ENCODE measurements at places on chromosomes 11 and 22.

- DNase-seq = peak; percentile 71
Measured at GRCh38 chr11:61682093-61682732, 2.0 kb downstream of the DAGLA start.

DNA sequence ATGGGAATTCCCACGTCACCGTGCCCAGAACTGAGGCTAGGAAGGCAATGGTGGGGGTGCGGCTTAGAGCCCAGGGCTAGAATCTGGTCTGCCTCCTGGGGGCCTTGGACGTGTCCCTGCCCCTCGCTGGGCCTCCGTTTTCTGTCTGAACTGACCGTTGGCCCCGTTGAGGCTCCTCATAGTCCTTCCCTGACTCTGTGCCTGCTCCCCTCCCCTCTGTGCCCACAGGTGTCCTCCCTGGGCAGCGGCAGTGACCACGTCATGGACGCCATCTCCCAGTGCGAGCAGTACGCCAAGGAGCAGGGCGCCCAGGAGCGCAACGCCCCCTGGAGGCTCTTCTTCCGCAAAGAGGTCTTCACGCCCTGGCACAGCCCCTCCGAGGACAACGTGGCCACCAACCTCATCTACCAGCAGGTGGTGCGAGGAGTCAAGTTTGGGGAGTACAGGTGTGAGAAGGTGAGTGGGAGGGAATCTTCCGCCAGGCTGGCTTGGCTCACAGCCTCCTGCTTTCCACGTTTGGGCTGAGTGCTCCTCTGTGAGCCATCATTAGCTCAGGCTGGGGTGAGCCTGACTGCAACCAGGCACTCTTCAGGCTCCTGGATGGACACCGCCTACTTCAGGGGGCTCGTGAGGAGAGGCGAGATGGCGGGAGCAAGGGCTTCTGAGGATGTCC, 63.9 kb downstream of the MYO7A start:
- DNase-seq = no peak

DNA sequence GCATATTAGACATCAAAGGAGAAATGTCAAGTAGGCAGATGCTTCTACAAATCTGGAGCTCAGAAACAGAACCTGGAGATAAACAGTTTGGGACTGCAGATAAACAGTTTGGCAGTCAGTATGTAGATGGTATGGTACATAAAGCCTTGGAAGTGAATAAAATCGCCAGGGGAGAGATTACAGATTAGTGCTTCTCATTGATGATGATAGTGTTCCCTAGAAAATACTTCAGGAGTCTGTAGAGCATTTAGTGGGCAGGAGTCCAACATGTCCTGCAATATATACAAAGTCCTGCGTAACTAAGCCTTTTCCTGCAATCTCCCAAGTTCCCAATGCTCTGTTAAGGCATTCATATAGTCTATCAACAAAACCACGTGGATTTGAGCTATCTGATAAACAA, 35.2 kb downstream of the NARS2 start:
- DNase-seq = no peak

DNA sequence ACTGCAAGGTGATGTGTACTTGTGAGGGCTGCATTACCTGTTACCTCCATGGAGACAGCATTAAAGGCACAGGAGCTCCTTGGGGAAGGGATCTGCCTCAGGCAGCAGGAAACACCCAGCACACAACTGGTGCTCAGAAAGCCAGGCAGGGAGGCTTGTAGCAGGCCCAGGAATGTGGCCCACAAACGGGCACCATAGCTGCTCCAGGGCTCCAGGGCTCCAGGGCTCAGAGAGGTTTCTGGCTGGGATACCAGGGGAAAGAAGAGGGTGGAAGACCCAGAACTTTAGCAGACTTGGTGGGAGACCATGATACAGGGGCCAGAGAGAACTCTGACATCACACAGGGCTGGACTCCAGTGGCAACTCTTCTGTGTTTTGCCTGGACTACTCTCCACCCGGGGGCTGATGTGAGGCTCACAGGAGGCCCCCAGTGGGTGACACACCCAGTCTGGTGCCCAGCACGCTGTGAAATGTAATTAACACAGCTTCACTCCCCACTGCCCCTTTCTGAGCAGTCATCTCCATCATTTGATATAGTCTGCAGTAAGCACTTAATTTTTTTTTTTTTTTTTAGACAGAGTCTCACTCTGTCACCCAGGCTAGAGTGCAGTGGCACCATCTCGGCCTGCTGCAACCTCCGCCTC, 14.7 kb upstream of the SULT4A1 start:
- no peak for DNase-seq

GRCh38 chr11:12914400-12914912, 94.7 kb upstream of the RASSF10 start:
- no peak for DNase-seq

DNA sequence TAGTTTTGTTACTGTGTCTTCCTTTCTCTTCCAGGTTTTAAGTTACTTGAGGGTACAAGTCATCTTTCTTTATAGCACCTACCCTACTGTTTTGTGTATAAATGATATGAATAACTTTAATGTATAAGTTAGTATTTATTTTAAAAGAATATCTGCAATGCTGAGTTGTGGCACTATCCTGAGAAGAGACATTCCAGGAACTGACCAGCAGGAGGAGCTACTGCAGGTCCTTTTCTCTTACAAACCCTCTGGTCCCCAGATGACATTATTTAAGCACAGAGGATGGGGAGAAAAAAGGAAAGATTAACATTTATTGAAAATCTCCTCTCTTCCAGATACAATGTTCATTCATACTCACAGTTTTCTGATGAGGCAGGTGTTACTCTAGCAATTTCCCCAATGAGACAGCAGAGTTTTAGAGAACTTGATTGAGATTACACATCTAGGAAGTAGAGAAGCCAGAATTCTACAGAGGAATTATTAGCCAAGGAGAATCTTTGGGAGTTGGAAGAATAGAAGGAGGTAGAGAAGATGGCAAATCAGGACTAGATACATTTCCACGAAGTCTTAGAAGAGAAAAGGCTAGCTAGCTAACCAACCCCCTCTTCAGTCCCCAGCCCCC, 541.2 kb upstream of the API5 start:
- peak; percentile 4 for DNase-seq

DNA sequence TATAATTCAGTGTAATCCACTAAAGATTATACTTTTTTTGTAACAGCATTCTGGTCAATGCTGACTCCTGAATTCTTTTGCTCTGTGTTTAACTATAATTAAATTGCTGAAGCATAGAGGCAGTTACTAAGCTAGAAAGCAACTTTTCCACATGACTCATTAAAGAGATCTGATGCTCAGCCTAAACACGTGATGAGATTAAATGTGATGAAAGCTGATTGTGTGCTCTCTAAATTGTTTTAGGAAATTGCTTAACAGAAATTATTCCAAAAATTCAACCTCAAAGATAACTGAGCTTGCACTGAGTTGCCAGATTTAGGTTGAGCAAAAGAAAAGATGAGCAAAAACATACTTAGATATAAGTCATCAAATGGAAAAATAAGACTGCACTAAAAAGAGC, 1033.6 kb downstream of the FAM181B start:
- DNase-seq = no peak

GRCh38 chr11:1934335-1935155, 12.6 kb upstream of the MRPL23 start:
- DNase-seq = no peak

- DNase-seq = no peak
Measured at GRCh38 chr11:113670149-113670830, 35.8 kb downstream of the TMPRSS5 start.

DNA sequence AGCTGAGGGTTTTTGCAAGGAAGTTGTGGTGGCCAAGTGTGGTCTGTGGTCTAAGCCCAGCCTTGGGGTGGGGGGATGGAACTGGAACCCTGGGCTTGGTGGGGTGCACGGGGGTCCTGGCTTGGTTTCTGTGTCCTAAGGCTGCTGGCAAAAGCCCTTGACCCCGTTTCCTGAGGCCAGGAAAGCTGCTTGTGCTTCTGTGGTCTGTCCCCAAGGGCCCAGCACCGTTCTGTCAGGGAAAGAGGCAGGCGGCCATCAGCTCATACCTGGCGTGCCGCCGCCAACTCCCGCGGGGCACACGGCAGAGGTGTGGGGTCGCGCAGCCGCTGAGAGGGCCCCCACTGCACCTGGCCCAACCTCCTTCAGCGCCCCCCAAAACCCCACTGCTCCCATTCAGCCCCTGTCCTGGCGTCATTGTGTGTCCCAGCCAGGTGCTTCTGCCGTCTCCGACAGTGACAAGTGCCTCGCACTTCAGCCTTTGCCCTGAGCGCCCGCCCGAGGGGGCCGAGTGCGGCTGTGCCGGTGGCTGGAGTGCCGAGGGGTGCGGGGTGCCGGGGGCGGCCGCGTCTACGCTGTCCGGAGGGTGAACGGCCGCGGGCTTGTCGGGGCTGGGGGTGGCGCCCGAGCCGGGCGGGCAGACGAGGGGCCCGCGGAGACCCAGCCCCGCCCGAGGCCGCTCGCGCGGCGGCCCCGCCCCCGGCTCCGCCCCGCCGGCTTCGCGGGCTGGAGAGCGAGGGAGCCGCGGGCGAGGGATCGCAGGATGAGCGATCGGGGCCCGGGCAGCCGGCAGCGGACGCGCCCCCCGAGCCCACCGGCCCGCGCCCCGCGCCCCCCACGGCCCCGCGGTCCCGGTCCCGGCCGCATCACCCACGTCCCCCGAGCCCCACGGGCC, at the start of gene CNIH2:
Gene CNIH2 (plus strand): TSS at position 705 of the 892 bp plus-strand sequence. CDS start 282 bp downstream, outside the sequence.
- no peak for DNase-seq

DNA sequence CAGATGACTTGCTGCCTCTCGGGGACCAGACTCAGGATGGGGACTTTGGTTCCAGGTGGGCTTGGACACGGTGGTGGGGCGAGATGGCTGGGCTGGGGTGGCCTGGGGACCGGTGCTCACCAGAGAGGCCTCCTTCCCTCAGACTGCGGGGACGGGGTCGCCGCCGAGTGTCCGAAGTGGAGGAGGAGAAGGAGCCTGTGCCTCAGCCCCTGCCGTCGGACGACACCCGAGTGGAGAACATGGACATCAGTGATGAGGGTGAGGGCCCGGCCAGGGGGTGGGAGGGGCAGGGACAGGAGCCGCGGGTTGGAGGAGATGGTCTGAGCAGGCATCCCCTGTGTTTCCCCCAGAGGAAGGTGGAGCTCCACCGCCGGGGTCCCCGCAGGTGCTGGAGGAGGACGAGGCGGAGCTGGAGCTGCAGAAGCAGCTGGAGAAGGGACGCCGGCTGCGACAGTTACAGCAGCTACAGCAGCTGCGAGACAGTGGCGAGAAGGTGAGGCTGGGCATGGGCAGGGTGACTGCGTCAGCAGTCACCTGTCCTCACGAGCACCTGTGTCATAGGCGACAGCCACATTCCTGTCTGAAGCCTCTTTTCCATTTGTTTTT, 5.9 kb downstream of the SART1 start:
- DNase-seq = no peak

All from endothelial cell of umbilical vein (primary cell).